ENCODE measurements at places on chromosomes 12 and 14. TPM values are rescaled to one million over a fixed set of nuclear protein-coding genes. Genes with fewer than 3 reads are reported as not detected.

ZDHHC17 gene
- 95.5 TPM for total RNA-seq

POTEG gene
- not detected for total RNA-seq

CCDC88C gene
- 68.0 TPM for total RNA-seq

EIF2S3B gene
- total RNA-seq: 4.1 TPM

SPTB gene
- total RNA-seq: 1.9 TPM

SLC38A4 gene
- 0.98 TPM for total RNA-seq

TTC9 gene
- 8.6 TPM for total RNA-seq

KRT79 gene
- total RNA-seq: not detected

OASL gene
- not detected for total RNA-seq

RNASE7 gene
- not detected for total RNA-seq

ACOT6 gene
- total RNA-seq: not detected

MGP gene
- not detected for total RNA-seq

KLHDC1 gene
- 0.98 TPM for total RNA-seq

CACNA2D4 gene
- not detected for total RNA-seq

PIANP gene
- 48.8 TPM for total RNA-seq

All from glutamatergic neuron (in vitro differentiated cells).